ENCODE measurements at places on chromosomes 11 and 22.

GRCh38 chr11:35579557-35580396 is 38.5 kb upstream of the FJX1 start:
- DNase-seq = no peak

GRCh38 chr11:9103542-9104276 is 12.3 kb upstream of the SCUBE2 start:
- no peak for DNase-seq

GRCh38 chr11:115916608-115917007 is 412.4 kb upstream of the CADM1 start:
- no peak for DNase-seq

DNA sequence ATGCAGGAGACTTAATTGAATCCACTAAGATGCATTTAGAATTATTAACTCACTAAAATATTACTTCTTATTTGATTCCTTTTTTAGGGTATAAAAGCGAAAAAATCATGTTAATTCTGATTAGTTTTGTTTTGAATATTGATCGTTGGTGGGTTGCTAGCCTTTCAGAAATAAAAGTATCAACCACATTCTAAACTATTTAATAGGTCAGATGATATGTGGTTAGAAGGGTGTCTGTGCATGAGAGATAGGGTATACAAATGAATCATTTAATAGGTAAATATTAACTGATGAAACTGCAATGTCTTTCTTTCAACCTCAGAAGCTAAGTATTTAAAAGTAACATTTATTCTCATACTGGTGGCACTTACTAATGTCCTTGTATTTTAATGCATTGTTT is 515.1 kb downstream of the CNTN5 start:
- DNase-seq = no peak

DNA sequence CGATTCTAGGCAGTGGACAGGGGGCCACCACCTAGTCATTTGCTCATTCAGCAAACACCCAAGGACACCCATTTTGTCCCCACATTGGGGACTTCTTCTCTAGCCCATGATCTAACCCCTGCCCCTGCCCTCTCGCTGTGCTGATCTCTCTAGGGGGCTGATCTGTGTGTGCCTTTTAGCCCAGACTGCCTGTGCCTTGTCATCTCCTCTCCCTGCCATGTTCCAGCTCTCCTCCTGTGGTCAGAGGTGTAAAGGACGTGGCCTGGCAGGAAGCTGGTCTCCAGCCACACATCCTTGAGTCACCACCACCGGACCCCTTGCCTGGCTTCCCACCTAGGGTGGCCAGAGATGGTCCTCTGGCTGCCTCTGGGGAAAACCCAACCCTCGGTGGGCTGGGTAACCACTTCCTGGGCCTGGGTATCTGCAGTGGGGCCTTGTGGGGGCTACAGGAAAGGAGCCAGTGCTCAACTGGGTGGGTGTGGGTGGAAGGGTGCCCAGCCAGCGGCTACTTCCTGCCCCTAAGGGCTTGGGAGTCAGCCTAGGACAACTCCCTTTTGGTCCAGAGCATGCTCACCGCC is 1.3 kb downstream of the CTSW start:
- DNase-seq = no peak

DNA sequence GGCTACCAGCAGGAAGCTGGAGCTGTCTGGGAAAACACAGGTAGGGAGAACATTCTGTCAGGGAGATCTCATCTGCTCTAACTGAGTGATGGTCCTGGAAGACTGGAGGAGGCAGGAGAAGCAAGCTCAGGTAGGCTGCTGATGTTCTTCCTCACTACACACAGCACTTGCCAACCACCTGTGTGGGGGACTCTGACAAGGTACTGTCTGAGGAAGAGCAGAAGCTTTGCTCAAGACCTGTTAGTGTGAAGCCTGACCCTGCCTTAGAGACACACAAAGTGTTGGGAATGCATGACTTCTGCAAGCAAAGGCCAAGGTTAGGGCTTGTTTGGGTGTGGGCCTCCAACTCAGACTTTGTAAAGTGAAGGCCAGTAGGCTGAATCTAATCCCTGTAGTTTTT is 46.5 kb downstream of the CHST1 start:
- DNase-seq = no peak
